ENCODE measurements at places on chromosomes 1 and 21. TPM values are rescaled to one million over a fixed set of nuclear protein-coding genes. Genes with fewer than 3 reads are reported as not detected.

- DNase-seq = no peak
Measured at GRCh38 chr1:219952361-219952760, 24.0 kb upstream of the SLC30A10 start.

GRCh38 chr1:118773656-118774055 is 214.5 kb downstream of the TBX15 start:
- no peak for DNase-seq

DNA sequence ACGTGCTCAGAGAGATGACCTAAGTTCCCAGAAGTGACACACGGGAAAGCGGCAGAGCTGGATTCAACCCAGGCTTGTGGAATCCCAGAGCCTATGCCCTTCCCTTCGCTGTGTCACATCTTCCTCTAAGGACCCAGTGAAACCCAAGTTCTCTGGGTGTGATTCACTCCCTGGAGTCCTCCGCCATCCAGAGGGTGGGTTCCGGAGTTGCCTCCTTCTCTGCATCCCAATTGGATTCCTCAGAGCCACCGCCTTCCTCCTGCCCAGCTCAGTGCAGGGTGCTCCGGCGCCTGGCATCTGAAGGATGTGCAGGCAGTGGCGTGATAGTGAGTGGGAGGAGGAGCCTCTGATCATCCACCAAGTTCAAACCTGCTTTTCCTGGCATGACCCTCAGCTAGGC is 20.7 kb upstream of the RCC2 start:
- no peak for DNase-seq

Gene CZIB
- total RNA-seq = 56.5 TPM

Gene NHLH1
- not detected for total RNA-seq
